Stimulated activated CD4-positive, alpha-beta T cell treated with anti-CD3 and anti-CD28 coated beads, TNF-alpha, amount 100 ng/mL, for 24 hours (primary cell): ENCODE measurements at places on chromosomes 2 and 18.

GRCh38 chr2:218125095-218125494 is 733 bp upstream of the CXCR2 start:
- DNase-seq = no peak

- no peak for DNase-seq
These were observed 13.7 kb downstream of the ADRA2B start for GRCh38 chr2:96102596-96103186.

GRCh38 chr18:22433956-22434355 is 16.2 kb upstream of the CTAGE1 start:
- DNase-seq = no peak

DNA sequence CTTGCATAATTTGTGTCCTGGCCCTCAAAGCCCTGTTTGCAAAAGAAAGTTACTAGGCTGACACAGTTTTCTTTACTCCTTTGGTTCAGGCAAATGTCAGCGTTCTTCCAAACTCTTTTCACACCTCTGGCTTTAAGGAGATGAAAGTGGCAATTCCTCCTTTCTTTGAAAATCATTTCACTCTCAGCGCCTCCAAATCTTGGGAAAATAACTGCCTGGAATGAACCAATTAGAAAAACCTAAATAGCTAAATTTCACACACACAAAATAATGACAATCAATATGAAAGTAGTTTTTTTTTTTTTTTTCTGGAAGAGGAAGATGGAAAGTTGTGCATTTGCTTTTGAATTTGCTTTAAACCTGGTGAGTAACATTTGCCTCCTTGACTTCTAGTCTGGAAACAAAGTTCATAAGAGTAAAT is 1.7 kb downstream of the MEIS1 start:
- no peak for DNase-seq

DNA sequence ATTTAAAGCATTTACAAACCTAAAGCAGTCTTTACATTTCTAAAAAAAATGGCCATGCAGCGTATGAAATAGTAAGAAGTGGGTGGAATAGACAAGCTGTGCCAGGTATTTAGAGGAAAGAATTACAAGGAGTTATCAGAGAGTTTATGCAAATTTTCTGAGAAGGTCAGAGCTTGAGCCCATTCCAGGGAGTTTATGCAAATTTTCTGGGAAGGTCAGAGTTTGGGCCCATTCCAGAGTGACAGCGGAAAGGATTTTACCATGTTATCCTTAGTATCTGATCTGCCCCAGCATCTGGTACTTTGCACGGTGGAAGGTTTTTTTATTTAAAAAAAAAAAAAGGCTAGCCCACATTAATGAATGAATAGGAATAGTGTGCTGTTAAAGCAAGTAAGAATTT is 1.4 kb upstream of the DOK6 start:
- DNase-seq = no peak

DNA sequence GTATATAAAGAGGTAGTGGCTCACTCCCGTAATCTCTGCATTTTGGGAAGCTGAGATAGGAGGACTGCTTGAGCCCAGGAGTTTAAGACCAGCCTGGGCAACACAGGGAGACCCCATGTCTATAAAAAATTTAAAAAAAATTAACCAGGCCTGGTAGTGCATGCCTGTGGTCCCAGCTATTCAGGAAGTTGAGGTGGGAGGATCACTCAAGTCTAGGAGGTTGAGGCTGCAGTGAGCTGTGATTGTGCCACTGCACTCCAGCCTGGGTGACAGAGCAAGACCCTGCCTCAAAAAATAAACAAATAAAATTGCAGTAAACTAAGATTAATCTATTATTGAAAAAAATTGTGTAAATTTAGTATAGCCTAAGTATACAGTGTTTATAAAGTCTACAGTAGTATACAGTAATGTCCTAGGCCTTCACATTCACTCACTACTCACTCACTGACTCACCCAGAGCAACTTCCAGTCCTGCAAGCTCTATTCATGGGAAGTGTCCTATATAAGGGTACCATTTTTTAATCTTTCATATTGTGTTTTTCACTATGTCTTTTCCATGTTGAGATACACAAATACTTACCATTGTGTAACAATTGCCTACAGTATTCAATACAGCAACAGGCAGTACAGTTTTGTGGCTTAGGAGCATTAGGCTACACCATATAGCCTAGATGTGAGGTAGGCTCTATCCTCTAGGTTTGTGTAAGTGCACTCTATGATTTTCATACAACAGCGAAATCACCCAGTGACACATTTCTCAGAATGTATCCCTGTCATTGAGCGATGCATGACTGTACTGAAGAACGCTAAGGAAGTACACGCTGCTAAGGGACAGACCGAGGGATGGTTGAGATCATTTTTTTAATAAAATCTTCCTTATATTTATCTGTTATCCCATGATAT is 10.4 kb upstream of the MAP4K3 start:
- DNase-seq = no peak

- DNase-seq = no peak
These were observed 37.1 kb upstream of the GPR75 start for GRCh38 chr2:53896864-53897263.

DNA sequence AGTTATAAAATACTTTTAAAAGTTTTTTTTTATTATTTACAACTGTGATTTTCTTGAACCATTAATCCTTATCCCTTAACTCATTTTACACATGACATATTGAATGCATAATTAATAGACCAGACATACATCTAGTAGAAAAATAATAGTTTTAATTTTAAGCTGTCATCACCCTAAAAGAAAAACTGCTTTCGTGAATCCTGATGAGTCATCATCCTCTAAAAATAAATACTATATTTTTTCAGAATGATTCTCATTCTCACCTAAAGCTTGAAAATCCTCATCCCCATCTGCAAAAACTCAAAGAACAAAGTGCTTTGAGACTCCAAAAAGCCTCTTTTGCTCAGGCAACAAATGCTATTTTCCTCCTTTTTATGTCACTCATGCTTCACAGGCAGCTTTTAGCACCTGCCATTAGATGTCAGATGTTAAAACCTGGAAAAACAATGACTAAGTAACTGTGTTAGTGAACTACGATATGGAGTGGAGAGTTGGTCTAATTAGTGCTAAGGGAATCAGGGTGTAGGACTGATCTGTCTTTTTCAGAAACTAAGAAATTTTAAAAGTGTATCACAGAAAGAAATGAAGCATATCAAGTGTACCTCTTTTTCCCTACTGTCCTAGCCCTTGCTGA is 297.6 kb downstream of the TMX3 start:
- no peak for DNase-seq

GRCh38 chr2:84492571-84492970 is 23.7 kb upstream of the DNAH6 start:
- DNase-seq = no peak

DNA sequence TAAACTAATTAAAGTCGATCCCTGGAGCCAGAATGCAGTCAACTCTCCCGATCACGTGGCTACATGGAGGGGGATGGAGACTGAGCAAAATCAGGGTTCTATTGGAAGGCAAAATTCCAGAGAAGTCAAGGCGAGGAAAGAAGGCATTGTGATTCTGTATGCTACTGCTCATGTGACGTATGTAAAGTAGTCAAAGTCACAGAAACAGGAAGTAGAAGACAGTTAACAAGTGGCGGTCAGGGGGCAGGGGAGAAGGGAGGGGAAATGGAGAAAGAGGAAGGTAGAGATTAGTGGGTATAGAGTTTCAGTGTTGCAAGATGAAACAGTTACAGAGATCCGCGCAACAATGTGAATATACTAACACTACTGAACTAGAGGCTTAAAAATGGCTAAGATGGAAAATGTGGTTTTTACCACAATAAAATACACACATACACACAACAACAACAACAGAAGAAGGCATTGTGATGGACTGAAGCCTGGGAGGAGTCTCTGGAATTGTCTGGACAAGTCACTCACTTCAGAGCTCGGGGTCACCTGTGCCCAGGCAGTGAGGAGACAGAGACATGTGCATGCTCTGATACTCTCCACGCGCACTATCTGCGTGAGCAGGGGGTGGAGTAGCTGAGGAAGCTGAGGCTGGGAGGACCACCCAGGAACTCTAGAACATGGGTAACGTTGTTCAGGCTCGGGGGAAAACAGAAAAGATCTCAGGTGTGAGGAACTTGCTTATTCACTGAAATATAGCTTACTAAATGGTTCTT is 89.9 kb upstream of the CDCA7 start:
- DNase-seq = no peak

DNA sequence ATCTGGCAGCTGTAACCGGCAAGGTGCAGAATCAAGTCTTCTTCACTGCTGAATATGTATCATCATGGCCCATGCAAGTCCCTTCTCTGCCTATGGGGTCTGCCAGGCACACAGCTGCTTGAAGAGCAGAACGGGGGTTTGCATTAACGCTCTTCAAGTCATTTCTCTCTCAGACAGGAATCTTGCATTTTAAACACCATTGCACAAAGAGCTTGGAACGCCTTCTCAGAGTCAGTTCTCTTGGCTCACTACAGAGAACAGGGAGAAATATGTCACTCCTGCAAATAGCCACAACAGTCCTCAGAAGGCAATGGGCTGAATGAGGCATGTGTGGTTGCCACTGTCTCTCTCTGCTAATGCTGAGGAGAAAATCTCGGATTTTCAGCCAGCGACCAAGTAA is 2173.5 kb upstream of the PIK3C3 start:
- no peak for DNase-seq

- no peak for DNase-seq
These were observed 6.9 kb downstream of the CEP68 start for GRCh38 chr2:65062843-65063825.

GRCh38 chr2:221439761-221440479 is 132.2 kb downstream of the EPHA4 start:
- no peak for DNase-seq

DNA sequence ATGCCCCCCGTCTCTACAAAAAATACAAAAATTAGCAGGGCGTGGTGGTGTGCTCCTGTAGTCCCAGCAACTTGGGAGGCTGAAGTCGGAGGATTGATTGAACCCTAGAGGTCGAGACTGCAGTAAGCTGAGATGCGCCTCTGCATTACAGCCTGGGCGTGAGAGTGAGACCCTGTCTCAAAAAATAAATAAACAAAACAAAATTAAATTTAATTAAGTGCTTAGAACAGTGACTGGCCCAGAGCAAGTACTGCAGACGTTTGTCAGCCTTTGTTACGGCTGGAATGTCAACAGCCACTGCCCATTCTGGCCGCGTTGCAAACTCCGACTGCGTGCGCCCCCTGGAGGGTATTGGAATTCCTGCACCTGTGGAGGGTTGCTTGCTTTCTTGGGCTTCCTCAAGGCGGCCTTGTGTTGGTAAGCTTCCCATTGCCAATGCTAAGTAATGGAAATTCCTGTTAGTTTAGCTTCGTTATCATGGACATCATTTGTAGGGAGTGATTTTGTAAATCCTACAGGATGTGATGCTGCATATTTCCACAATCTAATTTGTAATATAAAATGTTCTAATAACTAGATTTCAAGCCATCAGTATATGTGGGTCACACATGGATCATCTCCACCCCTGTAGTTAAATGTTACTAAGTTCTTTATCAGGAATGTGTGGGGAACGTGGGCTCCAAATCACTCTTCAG is 15.9 kb upstream of the ATP6V1B1 start:
- DNase-seq = peak; percentile 75

GRCh38 chr18:3453540-3454364 is 3.8 kb downstream of the TGIF1 start:
- DNase-seq = no peak

DNA sequence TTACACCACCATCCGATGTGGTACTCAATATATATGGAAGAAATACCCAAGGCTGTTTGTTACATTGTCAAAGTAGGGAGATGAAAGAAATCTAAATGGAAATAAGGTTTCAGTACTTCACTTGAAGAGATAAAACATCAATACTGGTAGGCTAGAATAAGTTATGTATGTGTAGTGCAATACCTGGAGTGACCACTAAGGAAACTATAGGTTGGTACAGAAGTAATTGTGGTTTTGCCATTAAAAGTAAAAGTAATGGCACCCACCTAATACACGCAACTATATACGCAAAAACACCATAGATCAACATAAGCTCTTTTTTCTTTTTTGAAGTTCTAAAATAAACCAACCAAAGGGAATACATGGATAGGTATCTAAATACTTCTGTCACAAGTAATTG is 143.2 kb upstream of the KYNU start:
- no peak for DNase-seq

DNA sequence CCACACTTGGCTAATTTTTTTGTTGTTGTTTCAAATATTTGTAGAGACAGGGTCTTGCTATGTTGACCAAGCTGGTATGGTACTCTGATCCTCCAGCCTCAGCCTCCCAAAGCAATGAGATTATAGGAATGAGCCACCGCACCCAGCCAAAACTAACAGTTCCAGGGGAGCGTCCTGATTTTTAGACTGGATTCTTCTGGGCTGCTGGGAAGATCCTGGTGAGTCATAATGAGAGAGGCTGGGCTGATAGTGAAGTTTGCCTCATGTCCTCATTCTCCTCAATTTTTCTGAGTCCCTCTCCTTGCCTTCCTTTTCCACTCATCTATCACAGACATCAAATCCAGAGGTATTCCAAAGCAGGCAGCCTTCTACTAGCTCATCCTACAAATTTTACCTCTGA is 81.3 kb downstream of the VSNL1 start:
- DNase-seq = no peak

DNA sequence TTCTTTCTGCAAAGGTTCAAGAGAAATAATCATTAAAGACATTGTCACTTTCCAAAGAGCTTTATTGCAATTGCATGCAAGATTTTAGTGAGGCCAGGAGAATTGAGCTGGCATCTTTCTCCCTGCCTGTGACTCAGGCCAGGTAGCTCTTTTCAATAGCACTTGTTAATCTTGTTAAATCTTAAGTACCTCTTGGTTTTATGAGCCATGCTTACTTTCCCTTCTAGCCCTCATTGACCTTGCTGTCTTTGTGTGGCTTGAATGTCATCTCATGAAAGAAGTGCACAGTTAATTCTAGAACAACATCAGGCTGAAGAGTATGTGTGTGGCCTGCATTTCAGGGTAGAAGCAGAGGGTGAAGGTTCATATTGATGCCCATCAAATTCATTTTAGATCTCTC is 14.8 kb upstream of the LGALSL start:
- no peak for DNase-seq

- DNase-seq = no peak
These were observed 18.8 kb upstream of the STAT1 start for GRCh38 chr2:191032588-191033429.

- no peak for DNase-seq
These were observed 119.1 kb upstream of the STPG4 start for GRCh38 chr2:47274054-47274782.

DNA sequence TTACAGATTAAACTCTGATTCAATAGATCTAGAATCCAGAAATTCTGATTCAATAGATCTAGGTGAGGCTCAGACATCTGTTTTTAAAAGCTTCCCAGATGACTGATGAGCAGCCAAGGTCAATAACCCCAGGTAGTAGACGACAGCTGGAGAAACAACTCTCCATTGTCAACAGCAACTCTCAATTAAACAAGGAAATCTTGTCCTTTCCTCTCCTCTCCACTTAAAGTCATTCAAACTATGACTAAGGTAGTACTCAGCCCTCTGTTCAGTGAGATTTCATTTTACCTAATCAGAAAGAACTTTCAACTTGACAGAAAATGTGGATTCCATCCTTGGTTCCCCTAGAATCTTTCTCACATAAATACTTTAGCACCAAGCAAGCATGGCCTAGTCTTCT is 94.6 kb upstream of the SCG2 start:
- DNase-seq = no peak

- no peak for DNase-seq
These were observed 18.0 kb downstream of the MBP start for GRCh38 chr18:77114415-77115191.

- DNase-seq = no peak
These were observed 25.7 kb upstream of the FAM178B start for GRCh38 chr2:97011977-97012569.
